ENCODE measurements at places on chromosomes 4 and X.

- no peak for DNase-seq
These were observed 409.4 kb downstream of the UBE2NL start for GRCh38 chrX:144293229-144293628.

GRCh38 chr4:76690011-76690905 lies 207.7 kb downstream of the SOWAHB start:
- no peak for DNase-seq

GRCh38 chr4:142405021-142405694 lies 440.9 kb downstream of the INPP4B start:
- DNase-seq: peak; percentile 69

DNA sequence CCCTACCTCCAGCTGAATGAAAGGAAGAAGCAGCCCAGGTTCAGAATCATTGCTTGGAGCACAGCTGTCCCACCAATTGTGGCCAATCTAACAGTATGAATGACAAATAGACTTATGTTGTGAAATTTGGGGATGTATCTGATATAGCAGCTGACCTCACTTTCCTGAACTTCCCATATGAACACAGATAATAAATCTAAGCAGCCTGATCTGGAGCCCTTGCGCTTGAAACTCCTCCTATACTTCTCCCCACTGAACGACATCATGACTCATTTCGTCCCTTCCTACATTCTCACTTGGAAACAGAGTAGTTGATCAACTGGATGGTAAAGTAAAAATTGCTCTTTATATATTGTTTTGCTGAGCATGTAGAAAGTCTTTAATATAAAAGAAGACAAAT lies 24.2 kb upstream of the AMELX start:
- no peak for DNase-seq

GRCh38 chr4:122632396-122633143 lies 11.7 kb upstream of the IL21 start:
- no peak for DNase-seq

- DNase-seq: no peak
These were observed 88.4 kb upstream of the STIM2 start for GRCh38 chr4:26772096-26772873.

DNA sequence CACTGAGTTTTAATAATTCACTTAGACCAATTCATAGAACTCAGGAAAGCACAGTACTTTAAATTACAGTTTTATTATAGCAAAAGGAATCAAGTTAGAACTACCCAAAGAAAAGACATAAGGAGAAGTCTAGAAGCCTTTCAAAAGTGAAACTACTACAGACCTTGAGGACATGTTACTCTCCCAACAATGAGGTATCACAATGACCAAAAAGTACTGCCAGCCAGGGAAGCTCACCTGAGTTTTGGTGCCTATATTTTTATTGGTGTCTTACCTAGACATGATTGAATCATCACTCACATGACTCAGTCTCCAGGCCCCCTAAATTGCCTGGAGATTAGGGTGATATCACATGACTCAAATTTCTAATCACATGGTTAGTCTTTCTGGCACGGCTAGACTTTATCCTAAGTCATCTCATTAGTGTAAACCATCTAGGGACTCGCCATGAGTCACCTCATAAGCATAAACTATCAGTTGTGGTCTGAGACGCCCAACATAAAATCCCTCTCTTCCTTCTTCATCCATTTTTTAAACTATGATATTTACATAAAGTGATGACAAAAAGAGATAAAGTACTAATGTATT lies 372.3 kb downstream of the TMA16 start:
- no peak for DNase-seq

DNA sequence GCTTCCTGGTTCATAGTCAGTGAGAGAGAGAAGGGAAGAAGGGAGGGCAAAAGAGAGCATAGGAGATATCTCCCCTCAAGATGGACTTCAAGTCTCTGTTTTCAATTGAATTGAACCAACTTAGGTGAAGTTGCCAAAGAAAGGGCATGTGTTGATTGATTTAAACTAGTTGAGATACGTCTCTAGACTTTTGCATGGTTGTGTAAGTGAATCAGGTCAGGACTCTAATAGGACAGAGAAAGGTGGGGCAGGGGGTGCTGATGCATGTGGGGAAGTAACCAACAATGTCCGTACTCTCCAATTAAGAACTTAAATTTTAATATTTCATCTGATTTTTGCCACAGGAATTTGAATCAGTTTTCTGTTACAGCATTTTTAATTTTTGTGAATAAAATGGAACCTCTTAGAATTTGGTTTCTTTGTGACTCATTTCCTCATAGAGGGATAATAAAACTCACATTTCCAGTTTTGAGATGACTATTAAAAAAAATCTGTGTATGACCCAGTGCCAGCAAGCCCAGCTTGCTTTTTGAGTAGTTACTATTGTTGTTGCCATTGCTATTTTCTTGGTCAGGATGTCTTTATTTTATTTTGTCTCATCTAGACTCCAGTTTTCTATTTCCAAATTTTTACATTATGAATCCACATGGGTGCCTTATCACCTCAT lies 37.3 kb downstream of the SLIT2 start:
- DNase-seq: peak; percentile 33

GRCh38 chr4:60723796-60724195 lies 476.3 kb upstream of the ADGRL3 start:
- DNase-seq: no peak

GRCh38 chr4:162912482-162912881 lies 254.2 kb downstream of the NAF1 start:
- DNase-seq: no peak

GRCh38 chrX:32871636-32872035 lies 339.7 kb downstream of the DMD start:
- no peak for DNase-seq

- DNase-seq: no peak
These were observed 340 bp downstream of the HNRNPD start for GRCh38 chr4:82373486-82373815.

- DNase-seq: no peak
These were observed 66.5 kb downstream of the CHIC2 start for GRCh38 chr4:53997898-53998297.

DNA sequence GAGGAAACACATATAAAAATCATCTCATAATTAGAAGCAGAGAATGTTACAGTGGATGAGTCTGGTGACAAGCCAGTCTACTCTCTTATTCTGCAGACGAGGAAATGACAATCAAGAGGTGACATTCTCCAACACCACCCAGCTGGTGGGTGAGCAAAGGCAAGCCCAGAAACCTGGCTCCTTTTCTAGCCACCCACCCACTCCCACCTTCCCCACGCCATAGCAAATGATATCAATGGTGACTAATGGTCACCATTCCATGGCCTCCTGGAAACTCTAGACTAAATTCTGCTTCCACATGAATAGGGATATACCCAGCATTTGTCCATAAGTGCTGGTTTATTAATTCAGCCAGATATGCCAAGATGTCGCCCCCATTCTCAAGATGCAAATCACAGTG lies 10.7 kb downstream of the SEL1L3 start:
- DNase-seq: no peak

GRCh38 chr4:32661229-32661628 lies 1941.1 kb downstream of the PCDH7 start:
- DNase-seq: no peak

DNA sequence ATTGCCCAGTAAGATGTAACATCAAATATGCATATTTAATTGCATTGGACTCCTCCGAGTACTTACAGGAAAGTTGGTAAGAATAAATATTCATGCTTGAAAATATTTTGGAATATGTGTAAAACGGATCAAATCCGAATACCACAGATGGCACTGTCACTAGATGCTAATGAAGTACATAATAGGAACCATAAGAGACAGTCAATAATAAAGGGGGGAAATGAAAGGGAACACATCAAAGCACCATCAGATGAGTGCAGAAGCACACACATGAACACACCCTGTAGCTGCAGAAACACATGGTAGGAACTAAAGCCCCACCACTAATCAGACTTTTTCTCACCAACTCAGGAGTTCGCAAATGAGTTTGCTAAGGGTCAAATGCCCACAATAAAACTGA lies 52.2 kb upstream of the PAGE5 start:
- DNase-seq: no peak

- DNase-seq: no peak
These were observed 100.2 kb upstream of the TMEM164 start for GRCh38 chrX:109902665-109903064.

GRCh38 chrX:37594755-37595382 lies 23.4 kb downstream of the LANCL3 start:
- no peak for DNase-seq

GRCh38 chr4:150152766-150153165 lies 74.5 kb downstream of the DCLK2 start:
- DNase-seq: no peak

GRCh38 chr4:82223715-82224114 lies 150.1 kb downstream of the HNRNPD start:
- DNase-seq: no peak

DNA sequence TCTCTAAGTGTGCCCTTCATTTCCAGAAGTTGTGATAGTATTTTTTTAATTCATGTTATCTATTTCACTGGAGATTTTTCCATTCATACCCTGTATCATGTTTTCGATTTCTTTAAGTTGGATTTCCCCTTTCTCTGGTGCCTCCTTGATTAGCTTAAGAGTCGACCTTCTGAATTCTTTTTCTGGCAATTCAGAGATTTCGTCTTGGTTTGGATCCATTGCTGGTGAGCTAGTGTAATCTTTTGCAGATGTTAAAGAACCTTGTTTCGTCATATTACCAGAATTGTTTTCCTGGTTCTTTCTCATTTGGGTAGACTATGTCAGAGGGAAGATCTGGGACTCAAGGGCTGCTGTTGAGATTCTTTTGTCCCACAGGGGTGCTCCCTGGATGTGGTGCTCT lies 9.1 kb upstream of the SH3BP2 start:
- no peak for DNase-seq

DNA sequence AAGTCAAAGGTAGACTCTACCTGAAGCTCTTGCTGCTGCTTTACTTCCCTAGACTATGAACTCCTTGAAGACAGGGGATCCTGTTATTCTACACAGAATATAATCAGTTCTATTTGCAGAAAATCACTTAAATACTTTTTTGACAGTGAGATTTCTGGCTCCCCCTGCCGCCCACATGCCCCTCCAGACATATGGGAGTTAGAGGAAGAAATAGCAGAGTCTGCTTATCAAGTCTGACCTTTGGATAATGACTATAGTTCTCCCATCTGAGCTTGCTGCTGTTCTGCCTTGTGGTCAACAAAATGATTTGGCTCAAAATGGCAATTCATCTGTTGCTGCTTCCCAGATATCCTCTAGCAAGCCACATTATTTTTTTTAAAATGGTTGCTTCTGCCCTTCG lies 101.1 kb downstream of the ENOX2 start:
- DNase-seq: no peak

Data from GM04504 (cell line).